Neural crest cell (in vitro differentiated cells): ENCODE measurements at places on chromosomes 6 and 20. TPM values are rescaled to one million over a fixed set of nuclear protein-coding genes. Genes with fewer than 3 reads are reported as not detected.
A peak's percentile ranks its signal among the peaks of the same experiment; 100 is the strongest.

- no peak for DNase-seq
These were observed 167.2 kb downstream of the TFAP2C start for GRCh38 chr20:56796345-56796744.

The TMC2 gene
- not detected in 2 replicates for total RNA-seq

DNA sequence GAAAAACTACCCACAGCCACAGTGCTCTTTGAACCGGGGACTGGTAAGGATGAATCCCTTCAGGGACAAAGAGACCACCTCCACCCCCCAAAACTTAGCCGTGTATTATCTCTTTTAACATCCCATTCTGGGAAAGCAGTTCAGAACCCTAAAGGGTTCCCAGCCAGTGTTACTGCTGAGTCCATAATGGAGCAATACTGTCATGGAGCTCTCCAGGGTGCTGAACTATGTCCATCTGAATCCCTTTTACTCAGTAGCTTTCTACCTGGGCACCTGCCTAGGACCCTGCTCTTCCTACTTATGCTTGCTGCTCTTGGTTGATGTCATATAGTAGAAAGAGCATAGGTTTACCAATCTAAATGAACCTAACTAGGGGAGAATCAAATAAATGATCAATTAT, 22.3 kb upstream of the SAYSD1 start:
- DNase-seq: peak; percentile 63

The SALL4 gene
- total RNA-seq: 90.7 and 91.1 TPM in 2 replicates

DNA sequence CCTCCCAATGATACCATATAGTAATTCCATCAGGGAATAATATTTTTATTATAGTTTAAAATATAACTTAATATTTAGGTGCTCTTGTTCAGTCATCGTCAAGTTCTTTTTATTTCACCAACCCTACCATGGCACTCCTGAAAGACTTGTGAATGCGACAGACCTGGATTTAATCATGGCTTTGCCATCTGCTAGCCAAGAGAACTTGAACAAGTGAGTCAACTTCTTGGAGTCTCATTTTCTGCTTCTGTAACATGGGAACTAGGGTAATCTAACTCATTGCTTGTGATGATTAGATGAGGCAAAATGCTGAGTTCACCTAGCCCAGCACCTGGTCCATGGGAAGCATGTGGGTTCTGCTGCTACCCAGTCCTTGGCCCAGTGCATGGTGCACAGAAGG, 62.9 kb downstream of the ESR1 start:
- DNase-seq: no peak

DNA sequence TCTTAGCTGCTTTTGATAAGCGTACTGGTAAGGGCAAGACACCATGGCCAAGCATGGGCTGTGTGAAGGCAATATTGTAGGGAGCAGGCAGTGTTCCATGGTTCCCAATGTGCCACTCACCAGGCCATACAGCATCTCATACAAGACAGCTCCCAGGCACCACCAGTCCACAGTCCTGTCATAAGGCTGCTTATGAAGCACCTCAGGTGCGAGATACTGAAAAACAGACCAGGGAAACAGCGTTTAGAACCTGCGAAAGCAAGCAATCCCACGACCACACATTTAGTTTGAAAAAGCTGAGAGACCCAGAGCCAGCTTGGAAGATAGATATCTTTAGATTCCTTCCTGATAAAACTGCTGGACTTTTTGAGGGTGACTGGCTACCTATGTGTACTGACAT, 119.1 kb upstream of the SLC2A12 start:
- DNase-seq: no peak

The GLP1R gene
- total RNA-seq: 0.65 and 0.89 TPM in 2 replicates

DNA sequence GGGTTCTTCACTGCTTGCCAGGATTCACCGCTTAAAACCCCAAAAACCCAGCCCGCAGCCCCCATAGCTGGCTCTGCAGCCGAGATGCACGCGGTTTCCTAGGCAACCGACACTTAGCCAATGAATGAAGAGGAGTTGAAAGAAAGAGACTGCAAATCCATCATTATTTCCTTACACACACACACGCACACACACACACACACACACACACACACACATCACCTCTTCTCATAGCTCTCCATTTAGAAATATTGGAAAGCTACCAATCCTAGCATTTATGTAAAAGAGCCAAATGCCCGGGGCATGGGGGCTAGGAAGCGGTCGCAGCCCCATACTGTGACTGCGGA, 3.4 kb upstream of the TUBB2B start:
- DNase-seq: peak; percentile 63

DNA sequence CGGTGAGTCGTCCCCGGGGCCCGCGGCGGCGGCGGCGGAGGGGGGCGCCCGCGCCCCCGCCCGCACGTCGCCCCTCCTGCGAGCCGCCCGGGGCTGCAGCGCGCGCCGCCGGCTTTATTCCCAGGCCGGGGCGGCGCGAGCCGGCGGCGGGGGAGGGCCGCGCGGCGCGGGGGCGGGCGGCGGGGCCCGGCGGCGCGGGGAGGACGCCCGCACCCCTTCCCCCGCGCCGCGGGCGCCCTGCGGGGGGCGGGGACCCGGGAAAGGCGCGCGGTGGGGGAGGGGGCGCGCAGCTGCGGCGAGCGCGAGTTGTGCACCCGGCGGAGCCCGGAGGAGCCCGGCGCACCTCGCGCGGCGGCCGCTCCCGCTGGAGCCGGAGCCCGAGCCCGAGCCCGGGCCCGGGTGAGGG, 646 bp downstream of the HMGA1 start:
- no peak for DNase-seq

The PHF1 gene
- total RNA-seq: 63.5 and 70.5 TPM in 2 replicates

The SIRPA gene
- total RNA-seq: 10.2 and 10.7 TPM in 2 replicates

The COL11A2 gene
- total RNA-seq: 4.2 and 5.9 TPM in 2 replicates

- DNase-seq: no peak
These were observed 527.0 kb downstream of the CDH26 start for GRCh38 chr20:60485012-60485760.

- DNase-seq: no peak
These were observed 319.5 kb downstream of the CBLN4 start for GRCh38 chr20:55685841-55686240.

- peak; percentile 15 for DNase-seq
These were observed 125.0 kb upstream of the MLIP start for GRCh38 chr6:53986165-53986720.

- peak; percentile 38 for DNase-seq
These were observed 122.6 kb upstream of the MCHR2 start for GRCh38 chr6:100116411-100117194.

DNA sequence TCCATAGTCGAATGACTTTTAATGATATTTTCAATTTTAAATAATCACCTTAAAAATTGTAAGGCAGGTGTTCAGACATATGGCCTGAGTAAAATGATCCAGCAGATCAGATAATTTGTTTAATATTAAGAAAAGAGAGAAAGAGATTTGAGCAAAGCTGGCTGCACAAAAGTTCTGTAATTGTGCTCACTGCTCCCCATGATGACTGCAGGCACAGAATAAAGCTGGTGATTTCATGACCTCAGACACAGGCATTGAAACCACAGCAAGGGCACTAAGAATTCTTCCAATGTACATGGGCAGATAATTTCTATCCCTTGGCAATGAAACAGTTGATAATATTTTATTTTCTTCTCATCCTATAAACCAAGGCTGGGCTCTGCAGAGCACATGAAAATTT, 553.1 kb downstream of the NKAIN2 start:
- no peak for DNase-seq

The THBS2 gene
- 0.39 and 1.3 TPM in 2 replicates for total RNA-seq

DNA sequence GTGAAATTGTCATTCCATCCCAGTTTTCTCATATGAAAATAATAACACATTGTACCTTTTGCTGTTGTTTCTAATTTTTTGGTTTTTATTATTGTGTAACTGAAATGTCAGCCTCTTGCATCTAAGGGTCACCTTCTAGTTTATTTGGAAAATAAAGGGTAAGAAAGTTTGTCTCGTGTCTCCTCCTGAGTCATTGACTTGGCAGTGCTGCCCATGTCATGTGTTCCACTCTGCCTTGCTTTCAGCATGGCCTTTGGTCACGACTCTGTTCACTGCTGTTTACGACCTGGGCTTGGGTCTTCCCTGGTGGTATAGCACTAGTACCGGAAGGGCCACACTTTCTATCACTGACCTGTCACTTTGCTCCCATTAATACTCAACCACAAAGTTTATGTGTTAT, 171.4 kb upstream of the RSPO3 start:
- no peak for DNase-seq

- DNase-seq: no peak
These were observed 56.4 kb upstream of the IYD start for GRCh38 chr6:150312395-150312794.

The RSPH9 gene
- total RNA-seq: 0.57 and 0.63 TPM in 2 replicates

DNA sequence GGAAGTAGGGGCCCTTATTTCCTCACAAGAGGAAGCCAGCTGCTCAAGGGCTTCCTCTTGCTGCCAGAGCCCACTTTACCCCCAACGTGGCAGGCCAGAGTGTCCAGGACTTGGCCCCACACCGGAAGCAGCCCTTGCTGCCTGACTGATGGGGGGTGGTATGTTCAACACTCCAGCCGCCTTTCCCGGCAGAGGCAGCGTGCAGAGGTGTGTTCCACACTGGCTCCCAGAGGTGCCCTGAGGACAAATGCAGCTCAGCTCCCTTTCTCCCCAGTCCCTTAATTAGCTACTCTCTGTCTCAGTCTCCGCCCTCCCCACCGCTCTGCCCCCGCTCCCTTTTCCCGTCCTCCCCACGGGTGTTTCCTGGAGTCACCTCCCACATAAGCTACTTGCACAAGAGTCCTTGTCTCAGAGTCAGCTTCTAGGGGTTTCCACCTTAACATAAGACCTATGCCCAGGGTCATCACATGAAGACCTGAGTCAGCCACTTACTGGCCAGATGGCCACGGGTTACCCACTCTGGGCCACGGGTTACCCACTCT, 61.7 kb upstream of the SHLD1 start:
- DNase-seq: no peak

The TCF21 gene
- total RNA-seq: not detected in 2 replicates

The MACROD2 gene
- total RNA-seq: 4.0 and 6.4 TPM in 2 replicates

The HLA-DOB gene
- total RNA-seq: 0.28 TPM in 1 of 2 replicates, not detected in the other

GRCh38 chr6:38495922-38496635, 143.7 kb downstream of the BTBD9 start:
- no peak for DNase-seq

The C6orf58 gene
- total RNA-seq: 0.82 TPM in 1 of 2 replicates, not detected in the other
